Stimulated activated naive B cell treated with anti-CD40 and anti-IgM and Interleukin-4, amounts not matched to agents 10 μg/mL and 1 μg/mL and 100 μg/mL, for 72 hours (primary cell): ENCODE measurements at places on chromosomes 11 and 22.

GRCh38 chr11:12599408-12600143 is 74.6 kb upstream of the TEAD1 start:
- DNase-seq = peak; percentile 4

DNA sequence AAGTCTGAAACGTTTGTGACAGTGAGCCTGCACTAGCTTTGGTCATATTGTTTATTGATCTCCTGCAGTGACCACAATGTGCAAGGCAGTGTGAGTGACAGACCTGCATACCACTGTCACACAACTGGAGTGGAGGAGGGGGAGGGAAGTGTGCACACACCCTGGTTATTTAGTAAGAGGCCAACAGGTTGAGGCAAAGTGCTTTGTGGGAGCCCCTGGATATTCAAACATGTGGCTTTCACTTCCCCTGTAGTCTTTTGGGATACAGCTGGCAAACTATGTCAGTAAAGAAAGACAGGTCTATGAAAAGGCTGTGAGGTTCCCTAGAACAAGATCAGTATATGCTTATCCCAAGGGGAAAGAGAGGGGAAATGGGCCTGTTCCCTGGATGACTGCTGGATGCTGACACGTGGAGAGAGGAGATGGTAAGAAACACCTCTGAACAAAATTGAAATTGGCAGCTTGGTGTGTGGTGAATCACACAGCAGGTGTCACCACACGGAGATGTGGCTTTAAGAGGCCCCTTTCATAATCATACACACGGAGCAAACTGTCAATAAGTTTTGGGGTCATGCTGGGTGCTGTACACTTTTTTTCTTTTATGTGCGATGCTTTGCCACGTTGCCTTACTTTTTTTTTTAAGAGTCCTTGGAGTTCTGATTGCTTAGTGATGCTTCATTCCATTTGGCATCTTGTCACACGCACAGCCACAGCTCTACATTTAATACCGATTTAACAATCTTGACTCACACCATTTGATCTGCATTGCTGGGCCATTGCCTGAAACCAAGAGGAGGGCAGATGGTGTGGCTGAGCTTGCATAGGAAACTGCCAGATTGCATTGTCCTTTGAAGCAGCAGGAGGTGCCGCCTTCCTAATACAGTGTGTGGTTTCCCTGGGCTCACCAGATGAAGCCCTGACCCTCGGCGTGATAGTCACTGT is 11.3 kb downstream of the OSBP2 start:
- no peak for DNase-seq

DNA sequence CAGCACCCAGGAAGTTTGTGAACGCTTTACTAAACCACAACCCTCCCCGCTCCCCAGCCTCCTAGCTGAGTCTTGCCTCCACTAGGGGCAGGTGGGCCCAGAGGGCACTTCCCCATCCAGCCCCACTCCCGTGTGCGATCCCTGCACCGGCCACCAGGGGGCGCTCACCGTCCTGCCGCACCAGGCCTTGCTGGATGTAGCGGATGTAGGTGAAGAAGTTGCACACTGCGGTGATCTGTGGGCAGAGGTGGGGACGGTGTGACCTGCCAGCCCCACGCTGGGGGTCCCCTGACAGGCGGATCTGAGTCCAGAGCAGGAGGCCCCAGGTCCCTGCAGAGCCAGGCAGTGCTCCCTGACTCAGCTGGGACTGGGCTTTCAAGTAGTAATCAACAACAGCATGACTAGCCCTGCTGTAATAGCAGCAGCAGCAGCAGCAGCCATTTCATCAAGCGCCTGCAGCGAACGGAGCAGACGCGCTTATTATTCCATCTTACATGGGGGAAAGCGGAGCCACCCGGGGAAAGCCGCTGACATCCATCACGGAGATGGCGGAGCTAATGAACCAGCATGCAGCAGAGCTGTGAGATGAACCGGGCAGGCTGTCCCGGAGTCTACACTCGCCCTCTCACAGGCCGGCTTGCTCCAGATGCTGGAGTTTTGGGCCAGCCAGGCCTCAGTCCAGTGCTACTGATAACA is 7.9 kb upstream of the FADS3 start:
- DNase-seq = peak; percentile 87

DNA sequence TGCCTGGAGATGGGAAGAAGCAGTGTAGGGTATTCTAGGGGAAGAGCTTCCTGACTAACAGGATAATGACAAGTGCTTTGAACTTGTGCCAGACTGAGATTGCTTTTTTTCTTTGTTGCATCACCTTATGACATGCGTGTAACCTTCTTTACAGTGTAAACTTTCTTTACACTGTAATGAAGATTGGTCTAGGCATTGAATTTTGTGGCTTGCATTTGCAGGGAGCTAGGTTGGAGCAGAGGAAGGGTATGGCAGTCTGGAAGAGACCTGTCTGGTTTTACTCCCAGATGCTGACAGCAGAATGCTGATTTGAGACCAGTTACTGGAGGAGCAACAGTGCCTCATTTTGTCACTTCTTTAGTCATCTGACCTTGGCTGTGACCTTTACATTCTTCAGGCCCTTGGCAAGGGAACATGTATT is 5.6 kb downstream of the DDB2 start:
- no peak for DNase-seq

DNA sequence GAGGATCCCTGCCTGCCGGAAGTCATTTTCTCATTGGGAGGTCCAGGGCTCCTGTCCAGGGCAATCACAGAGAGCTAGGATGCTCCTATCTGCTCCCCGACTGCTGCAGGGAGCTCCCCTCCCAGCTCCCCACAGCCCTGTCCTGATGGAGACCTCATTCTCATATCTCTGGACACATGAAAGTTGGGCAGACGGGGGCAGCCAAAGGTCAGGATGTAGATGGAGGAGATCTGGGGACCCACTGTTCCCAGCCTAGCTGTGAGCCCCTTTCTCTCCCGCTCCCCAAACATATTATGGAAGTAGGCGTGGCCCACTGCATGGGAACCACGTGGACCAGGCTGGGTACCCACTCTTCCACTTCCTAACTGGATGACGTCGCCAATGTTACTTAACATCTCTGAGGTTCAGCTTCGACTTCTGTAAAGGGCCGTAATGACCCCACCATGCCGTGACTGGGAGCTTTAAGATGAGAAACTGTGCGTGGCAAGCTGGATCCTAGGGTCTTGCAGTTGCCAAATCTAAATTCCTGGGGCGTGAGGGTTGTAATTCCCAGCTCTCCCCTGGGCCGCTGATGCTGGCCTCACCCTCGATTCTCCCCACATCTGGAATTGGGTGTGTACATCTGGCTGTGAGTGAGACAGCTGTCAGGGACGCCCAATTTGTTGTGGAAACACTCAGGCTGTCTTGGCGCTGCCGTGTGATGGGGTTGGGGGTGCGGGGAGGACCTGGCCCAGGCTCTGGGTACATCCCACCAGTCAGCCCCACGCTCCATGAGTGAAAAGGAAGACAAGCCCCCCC is 1.8 kb downstream of the CDC42EP2 start:
- DNase-seq = no peak

- DNase-seq = no peak
These were observed 125.2 kb downstream of the MICAL2 start for GRCh38 chr11:12235553-12235946.

DNA sequence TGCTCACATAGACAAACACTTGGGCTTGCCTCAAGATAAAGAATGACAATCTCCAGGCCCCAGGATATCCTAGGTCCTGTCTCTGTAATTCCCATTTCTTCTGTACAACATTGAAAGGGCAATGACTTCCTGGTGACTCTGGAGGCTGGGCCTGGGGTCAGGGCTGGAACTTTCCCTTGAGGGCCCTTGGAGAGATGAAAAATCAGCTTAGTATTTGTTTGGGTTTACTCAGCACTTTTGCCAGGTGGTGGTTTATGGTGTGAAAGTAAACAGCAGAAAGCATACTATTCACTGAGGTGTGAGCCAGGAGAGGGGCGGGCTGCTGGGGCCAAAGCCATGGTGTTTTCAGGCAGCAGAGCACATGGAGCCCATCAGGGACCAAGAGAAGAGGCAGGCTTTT is 214.7 kb upstream of the NARS2 start:
- DNase-seq = no peak

DNA sequence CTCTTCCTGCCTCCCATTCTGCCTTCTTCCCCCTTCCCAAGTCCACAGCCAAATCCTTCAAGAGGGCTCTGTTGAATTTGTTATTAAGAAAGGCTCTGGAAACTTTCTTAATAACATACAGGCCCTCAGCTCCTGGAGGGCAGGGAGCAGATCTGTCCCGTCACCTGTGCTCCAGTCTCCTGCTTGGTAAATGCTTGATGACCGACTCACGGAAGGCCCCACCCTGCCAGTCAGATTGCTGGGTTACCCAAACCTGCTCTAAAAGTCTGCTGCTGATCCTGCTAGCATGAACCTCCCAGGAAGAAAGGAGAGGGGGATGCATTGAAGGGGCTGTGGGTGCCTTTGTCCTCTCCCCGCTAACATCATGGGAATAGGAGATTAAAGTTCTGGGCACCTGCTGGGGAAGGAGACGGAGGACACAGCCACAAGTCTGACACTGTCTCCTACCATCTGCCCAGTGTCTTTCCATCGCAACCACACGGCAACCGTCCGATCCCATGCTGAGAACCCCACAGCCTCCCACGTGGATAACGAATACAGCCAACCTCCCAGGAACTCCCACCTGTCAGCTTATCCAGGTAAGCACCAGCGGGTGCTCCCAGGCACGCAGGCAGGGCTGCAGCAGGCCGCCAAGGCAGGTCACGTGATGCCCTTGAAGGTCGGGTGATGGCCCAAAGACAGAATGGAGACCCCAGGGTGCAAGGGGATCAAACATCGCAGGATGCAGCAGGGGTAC is 22.5 kb downstream of the CD5 start:
- DNase-seq = no peak

DNA sequence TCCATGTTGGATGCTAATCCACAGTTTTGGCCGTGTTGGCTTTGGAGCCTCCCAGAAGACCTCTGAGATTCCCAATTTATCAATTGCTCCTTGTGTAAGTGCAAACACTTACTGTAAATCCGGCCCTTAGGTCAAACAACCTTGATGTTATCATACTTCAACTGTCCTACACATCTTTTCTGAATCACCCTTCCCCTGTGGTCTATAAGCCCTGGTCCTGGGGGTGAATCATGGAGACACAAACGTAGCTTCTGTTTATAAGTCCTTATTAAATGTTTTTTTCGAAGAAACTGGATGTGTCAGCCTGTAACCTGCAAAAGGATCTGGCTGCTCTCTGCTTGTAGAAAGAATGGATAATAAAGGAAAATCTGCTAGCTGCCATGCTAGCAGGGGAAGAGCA is 1.7 kb upstream of the IL10RA start:
- no peak for DNase-seq

GRCh38 chr11:121814296-121814695 is 301.7 kb downstream of the BLID start:
- DNase-seq = no peak

DNA sequence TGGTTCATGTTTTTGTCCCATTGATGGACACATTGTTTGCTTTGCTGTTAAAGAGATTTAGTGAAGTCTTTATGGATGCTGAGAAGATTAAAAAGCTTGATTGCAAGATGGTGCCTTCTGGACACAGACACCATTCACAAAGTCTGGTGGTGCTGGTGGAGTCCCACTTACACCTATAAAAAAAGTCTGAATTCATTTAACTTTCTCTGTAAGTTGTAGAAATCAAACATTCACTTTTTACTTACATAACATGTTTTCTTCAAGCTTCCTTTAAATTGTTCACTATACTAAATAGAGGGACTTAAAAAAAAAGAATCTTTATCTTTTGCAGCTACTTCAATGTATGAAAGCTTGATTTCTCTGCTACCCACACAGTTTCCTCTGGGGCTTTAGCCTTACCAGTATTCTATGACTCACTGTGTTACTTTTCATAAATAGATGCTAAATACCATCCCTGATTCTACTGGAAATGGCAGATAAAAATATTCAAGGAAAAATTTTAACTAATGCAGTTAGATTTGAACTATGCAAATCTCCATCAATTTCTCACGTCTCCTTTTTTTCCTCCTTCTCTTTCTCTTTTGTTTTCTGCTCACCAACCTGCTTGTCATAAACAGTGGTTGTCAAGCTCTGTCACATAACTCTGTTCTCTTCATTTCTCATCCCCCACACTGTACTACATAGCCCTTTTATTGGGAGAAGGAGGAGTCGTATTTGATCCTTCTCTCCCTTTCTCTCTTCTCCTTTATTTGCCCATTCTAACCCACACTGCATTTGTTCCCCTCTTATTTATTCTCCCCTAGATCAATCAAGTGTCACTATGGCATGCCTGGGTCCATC is 89.7 kb downstream of the FAM76B start:
- no peak for DNase-seq

DNA sequence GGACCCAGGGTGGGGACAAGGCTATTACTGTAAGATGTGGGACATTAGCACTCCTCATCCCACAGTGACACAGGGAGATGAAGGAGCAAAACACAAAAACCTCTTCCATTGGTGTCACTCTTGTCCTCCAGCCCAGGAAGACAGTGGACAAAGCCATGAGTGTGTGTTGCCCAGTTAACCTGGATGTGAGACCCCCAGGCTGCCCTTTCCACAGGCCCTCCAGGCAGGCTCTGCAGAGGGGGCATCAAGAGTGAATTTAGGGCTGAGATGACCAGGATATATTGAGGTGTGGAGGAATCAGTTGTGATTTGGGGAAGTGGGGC is 111.3 kb downstream of the GGTLC2 start:
- no peak for DNase-seq

DNA sequence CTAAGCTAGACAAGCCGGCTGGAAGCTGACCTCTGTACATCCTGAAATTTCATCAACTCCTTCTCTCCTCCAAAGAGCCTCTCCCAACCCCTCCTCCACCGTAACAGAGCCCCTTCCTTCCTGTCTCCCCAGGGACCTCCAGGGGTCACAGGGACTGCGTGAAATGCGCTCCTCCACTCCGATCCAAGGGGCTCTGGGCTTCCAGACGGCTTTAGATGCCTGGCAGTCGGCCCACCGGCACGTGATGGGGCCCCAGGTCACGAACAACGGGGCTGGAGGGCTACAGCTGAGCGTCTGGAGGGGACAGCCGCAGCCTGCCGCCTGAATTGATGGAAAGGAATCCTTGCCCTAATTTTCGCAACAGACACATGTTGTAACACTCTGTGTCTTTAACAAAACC is 264.1 kb downstream of the MN1 start:
- DNase-seq = no peak

GRCh38 chr22:20203552-20204201 is 52.8 kb upstream of the CCDC188 start:
- no peak for DNase-seq

- no peak for DNase-seq
These were observed 715.1 kb upstream of the API5 start for GRCh38 chr11:42596576-42597145.
